Activated T-cell treated with anti-CD3 and anti-CD28 coated beads, Interleukin-2, amount 50 U/mL, for 24 hours (primary cell): ENCODE measurements at places on chromosomes 6 and 20.

- no peak for DNase-seq
Observed at GRCh38 chr6:148990403-148990802, 243.6 kb downstream of the UST start.

DNA sequence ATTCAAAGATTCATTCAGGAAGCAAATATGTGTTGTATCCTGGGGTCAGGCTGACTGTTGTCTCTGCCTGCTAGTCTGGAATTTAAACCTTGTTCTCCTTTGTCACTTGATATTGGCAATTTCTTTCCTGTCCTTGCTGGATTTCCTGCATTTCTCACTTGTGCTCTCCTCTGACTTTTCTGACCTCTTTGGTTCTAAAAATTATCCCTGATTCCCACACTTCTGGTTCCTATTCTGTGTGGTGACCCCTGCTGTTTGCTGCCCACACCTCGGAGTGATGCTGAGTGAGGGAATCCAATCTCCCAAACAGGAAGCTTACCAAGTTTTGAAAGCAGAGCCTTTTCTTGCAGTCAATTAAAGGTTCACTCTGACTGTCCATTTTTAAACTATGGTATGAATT lies 345.3 kb downstream of the CDKAL1 start:
- DNase-seq, result no peak

- no peak for DNase-seq
Observed at GRCh38 chr20:8133851-8134451, 1.9 kb downstream of the PLCB1 start.

GRCh38 chr6:42295181-42295580 lies 77.5 kb upstream of the MRPS10 start:
- no peak for DNase-seq

GRCh38 chr6:122766256-122766655 lies 13.3 kb upstream of the FABP7 start:
- no peak for DNase-seq
